ENCODE measurements at places on chromosomes 2 and 18.
A peak's percentile ranks its signal among the peaks of the same experiment; 100 is the strongest.

DNA sequence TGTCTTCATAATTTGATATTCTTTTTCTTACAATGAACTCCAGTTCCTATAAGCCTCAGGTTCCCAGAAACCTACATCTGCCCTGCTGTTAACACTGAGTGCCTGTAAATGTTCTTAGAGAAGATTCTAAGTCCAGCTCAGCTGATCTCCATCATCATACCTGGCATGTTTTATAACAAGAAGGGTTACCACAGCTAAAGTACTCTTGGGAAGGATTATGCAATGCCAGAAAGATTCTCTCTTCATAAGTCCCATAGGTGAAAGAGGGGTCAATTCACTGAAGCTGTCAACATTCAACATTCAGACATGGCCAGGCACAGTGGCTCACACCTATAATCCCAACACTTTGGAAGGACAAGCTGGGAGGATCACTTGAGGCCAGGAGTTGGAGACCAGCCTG lies 31.3 kb upstream of the PTPN4 start:
- DNase-seq: no peak

DNA sequence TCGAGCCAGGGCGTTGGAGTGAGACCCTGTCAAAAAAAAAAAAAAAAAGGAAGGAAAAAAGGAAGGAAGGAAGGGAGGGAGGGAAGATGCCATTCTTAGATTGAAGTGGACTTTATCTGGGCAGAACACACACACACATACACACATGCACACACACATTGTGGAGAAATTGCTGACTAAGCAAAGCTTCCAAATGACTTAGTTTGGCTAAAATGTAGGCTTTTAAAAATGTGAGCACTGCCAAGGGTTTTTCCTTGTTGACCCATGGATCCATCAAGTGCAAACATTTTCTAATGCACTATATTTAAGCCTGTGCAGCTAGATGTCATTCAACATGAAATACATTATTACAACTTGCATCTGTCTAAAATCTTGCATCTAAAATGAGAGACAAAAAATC lies 564 bp upstream of the TTR start:
- DNase-seq: no peak

- DNase-seq: no peak
Observed at GRCh38 chr2:222862106-222862908, 1.5 kb downstream of the ACSL3 start.

- peak; percentile 72 for DNase-seq
Observed at GRCh38 chr2:30115141-30115980, 31.4 kb upstream of the YPEL5 start.

DNA sequence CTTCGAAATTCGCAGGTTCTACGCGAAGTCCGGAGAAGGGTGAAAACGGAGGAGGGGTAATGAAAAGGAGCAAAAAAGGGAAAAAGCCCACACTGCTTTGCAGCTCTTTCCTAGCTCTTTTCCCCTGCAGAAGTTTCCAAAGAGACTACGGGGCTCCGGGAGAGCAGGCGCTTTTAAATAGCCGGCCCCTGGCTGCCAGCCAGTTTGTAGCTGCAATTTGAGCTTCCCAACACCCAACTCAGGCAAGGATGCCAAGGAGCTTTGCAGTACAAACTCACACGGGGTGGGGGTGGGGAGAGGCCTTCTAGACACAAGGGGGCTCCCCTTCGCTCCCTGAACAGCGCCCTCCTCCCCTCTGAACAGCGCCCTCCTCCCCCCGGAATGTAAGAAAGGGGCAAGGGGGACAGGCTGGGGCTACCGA lies at the start of gene IGFBP5:
Gene IGFBP5, minus strand, starts transcription at position 149 of the 421 bp plus-strand sequence. CDS start 774 bp downstream, outside the sequence.
- peak; percentile 91 for DNase-seq
